ENCODE measurements at places on chromosomes 7 and 10. TPM values are rescaled to one million over a fixed set of nuclear protein-coding genes. Genes with fewer than 3 reads are reported as not detected.

The ATOH7 gene
- total RNA-seq = not detected

The TMEM213 gene
- total RNA-seq = not detected

The MMP21 gene
- total RNA-seq = not detected

The HTR7 gene
- 2.7 TPM for total RNA-seq

The STEAP1 gene
- 50.0 TPM for total RNA-seq

The ACTR3C gene
- total RNA-seq = not detected

The MINPP1 gene
- 24.3 TPM for total RNA-seq
